ENCODE measurements at places on chromosomes 2 and 18.

DNA sequence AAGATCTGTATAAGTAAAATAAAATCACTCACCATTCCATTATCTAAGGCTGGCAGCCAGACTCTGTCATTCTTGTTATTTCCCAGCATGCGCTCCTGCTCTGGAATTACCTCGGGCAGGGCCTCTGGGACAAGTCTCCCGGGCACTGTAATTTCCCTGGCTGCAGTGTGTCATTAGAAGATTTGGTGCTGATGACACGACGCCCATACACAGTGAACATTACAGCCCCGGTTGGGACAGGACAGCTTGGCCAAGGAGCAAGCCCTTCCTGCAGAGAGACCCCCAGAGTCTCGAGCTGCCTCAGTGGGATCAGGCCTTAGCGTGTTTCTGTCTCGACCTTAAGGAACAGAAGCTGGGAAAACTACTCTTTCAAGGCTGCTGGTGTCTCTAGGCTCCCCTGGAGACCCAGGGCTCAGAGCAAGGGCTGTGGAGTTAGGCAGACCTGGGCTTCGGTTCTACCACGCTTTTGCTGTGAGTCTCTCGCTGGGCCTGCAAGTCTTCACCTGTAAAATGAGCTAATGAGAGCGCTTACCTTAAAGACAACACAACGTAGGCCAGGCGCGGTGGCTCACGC, 39.7 kb downstream of the SMAD7 start:
- no peak for DNase-seq

- DNase-seq, result no peak
These were observed 457.5 kb downstream of the CNTNAP5 start for GRCh38 chr2:124482551-124482950.

GRCh38 chr2:62195421-62196277, at the start of gene B3GNT2:
Gene B3GNT2, plus strand, starts transcription at chr2:62196115. Its CDS starts 26,106 bp downstream, at chr2:62222221.
- DNase-seq, result no peak

GRCh38 chr2:217162533-217162932, 302.7 kb upstream of the TNP1 start:
- peak; percentile 60 for DNase-seq

GRCh38 chr18:70039186-70039585, 91.5 kb upstream of the CD226 start:
- DNase-seq, result no peak

GRCh38 chr2:102063941-102064678, 72.3 kb downstream of the IL1R2 start:
- DNase-seq, result peak; percentile 86

- no peak for DNase-seq
These were observed 88.5 kb upstream of the CCDC150 start for GRCh38 chr2:196551014-196551413.

DNA sequence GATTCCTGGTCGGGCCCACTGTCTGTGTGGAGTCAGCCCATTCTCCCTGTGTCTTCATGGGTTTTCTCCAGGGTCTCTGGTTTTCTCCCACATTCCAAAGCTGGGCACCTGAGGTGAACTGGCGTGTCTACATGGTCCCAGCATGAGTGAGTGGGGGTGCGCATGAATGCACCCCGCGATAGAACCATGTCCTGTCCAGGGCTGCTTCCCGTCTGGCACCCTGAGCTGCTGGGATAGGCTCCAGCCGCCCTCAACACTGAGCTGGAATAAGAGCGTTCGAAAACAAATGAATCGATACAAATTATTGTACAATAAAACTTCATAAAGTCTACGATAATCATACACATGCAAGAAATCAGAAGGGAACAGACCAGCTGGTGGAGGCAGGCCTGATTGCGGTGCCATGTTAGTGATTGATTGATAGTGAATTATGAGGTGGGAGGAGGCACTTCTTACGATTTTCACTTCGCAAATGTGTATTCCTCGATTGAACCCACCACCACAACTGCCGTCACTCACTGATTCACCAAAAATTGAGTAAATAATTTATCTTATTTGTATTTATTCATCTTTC, 186.6 kb downstream of the MGAT5 start:
- no peak for DNase-seq

GRCh38 chr2:182666674-182667314, 49.3 kb upstream of the DNAJC10 start:
- DNase-seq, result no peak

- DNase-seq, result peak; percentile 34
These were observed 614.0 kb upstream of the CRIM1 start for GRCh38 chr2:35741556-35741955.

DNA sequence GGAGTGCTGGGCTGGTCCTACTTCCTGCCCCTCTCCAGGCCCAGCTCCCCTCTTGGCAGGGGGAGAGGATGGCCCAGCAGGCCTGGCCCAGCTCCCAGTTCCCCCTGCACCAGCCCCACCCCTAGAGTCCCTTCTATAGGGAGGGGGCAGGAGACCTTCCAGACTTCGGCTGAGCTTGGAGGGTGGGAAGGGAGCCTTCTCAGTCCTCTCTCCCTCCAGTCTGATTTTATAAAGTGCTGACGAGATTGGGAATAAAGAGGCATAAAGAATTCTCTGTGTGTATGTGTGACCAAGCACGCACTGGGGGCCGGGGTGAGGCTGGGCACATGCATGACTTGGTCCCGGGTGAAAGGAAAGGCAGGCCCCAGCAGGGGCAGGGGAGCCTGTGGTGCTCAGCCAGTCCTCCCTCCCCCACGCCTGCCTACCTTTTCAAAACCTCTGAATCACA, 5.1 kb downstream of the CHPF start:
- no peak for DNase-seq

- DNase-seq, result no peak
These were observed 202.1 kb upstream of the KYNU start for GRCh38 chr2:142675398-142675797.

DNA sequence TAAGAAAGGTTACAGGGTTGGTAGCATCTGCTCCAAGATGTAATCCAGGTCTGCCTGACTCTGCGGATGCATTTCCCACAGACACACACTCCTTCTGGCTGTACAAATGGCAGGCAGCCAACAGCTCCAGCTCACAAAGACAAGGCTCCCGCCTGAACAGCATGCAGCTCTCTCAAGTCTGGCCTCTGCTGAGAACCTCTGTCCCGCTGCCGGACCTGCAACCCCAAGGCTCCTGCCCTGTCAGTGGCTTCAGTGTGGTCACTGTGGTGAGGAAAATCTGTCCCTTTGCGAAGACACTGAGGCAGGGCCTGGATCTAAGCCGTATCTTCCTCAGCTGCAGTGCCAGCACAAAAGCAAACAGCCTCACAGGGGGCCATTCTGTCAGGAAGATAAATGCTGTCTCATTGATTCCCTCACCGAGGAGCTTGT, 469.3 kb upstream of the MEX3C start:
- DNase-seq, result no peak

DNA sequence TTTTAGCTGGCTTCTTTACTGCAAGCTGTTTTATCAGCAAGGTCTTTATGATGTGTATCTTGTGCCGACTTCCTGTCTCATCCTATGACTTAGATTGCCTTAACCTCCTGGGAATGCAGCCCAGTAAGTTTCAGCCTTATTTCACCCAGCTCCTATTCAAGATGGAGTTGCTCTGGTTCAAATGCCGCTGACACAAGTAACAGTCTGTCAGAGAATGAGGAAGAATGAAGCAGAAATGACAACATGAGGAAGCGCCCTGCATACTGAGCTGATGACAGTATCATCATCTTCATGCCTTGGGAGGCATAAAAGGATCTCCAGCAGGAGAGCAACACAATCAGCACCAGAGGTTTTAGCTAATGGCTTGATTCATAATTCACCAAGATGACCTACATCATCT, 309.4 kb downstream of the NBAS start:
- DNase-seq, result no peak

- no peak for DNase-seq
These were observed 763.4 kb upstream of the NRXN1 start for GRCh38 chr2:51795248-51795888.

DNA sequence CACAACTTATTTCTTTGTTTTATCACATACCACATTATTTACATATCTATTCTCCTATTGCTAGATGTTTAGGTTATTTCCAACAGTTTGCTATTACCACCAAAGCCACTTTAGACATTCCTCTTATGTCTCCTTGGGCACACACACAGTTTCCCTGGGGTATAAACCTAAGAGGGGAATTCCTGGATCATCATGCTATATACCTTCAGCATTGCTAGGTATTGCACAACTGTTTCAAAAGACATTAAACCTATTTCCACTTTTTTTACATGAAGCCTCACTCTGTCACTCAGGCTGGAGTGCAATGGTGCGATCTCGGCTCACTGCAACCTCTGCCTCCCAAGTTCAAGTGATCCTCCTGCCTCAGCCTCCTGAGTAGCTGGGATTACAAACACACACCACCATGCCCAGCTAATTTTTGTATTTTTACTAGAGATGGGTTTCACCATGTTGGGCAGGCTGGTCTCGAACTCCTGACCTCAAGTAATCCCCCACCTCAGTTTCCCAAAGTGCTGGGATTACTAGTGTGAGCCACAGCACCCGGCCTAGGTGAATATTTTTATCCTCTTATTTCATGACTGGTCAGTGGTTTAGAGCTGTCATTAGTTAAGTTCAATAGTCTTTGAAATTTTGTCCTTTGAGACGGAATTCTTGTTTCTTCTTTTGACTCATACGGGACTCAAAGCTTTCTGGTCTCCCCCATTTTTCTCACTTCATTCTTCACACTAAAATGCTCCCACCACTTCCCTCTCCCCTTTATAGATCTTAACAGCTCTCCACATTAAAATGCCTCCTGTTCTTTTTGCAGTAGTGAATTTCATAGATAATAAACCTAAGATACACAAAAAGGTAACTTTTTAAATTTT, 30.3 kb downstream of the SULT1C4 start:
- no peak for DNase-seq
